Aorta (tissue), 5 donors: ENCODE measurements at places on chromosomes 2 and 18. TPM values are rescaled to one million over a fixed set of nuclear protein-coding genes. Genes with fewer than 3 reads are reported as not detected.

Gene TMEM37
- 11.0 TPM for total RNA-seq

Gene FARSB
- 14.6 TPM for total RNA-seq

Gene TUBB8B
- not detected for total RNA-seq

Gene DCDC2C
- not detected for total RNA-seq

Gene OR6B2
- not detected for total RNA-seq

Gene AKAIN1
- total RNA-seq: not detected

Gene SNORC
- total RNA-seq: 2.5 TPM

Gene SCYGR7
- total RNA-seq: not detected

Gene NGEF
- total RNA-seq: 2.3 TPM

Gene ANKRD23
- total RNA-seq: 5.4 TPM

Gene UPP2
- total RNA-seq: not detected

Gene TWSG1
- total RNA-seq: 148 TPM

Gene RASGRP3
- total RNA-seq: 22.3 TPM

Gene MEP1B
- not detected for total RNA-seq

Gene CTDP1
- 18.5 TPM for total RNA-seq

Gene CPO
- total RNA-seq: 0.51 TPM

Gene KCTD1
- 13.2 TPM for total RNA-seq

Gene FBXO41
- 3.3 TPM for total RNA-seq

Gene PRKAG3
- 1.0 TPM for total RNA-seq

Gene MEMO1
- total RNA-seq: 33.6 TPM

Gene MYCN
- total RNA-seq: 2.1 TPM

Gene TEKT4
- total RNA-seq: not detected

Gene STK11IP
- total RNA-seq: 18.5 TPM

Gene LIMS3
- total RNA-seq: 16.6 TPM

Gene SLC9A2
- total RNA-seq: not detected

Gene FRZB
- total RNA-seq: 71.4 TPM

Gene GCA
- total RNA-seq: 35.2 TPM
